ENCODE measurements at places on chromosomes 1 and 21. TPM values are rescaled to one million over a fixed set of nuclear protein-coding genes. Genes with fewer than 3 reads are reported as not detected.

The FPGT gene
- total RNA-seq = 6.0 TPM

GRCh38 chr1:24285231-24285630 lies 33.9 kb upstream of the GRHL3 start:
- H3K4me1 ChIP-seq = peaks cover 10% of the 10 kb centered on the region
- no peaks in the 10 kb centered on the region for H3K27me3 ChIP-seq
- no peak for DNase-seq
- no peak overlapping the region for H3K4me3 ChIP-seq

GRCh38 chr1:58722414-58722813 lies 22.6 kb upstream of the MYSM1 start:
- H3K27ac ChIP-seq = no peak overlapping the region
- no peaks in the 10 kb centered on the region for H3K36me3 ChIP-seq
- no peak overlapping the region for H3K4me3 ChIP-seq
- no peaks in the 10 kb centered on the region for H3K27me3 ChIP-seq

GRCh38 chr1:7077970-7078369 lies 292.7 kb downstream of the CAMTA1 start:
- H3K4me3 ChIP-seq = no peak overlapping the region
- H3K36me3 ChIP-seq = no peaks in the 10 kb centered on the region
- no peak for DNase-seq
- H3K27ac ChIP-seq = no peak overlapping the region
- H3K27me3 ChIP-seq = no peaks in the 10 kb centered on the region
- H3K4me1 ChIP-seq = no peaks in the 10 kb centered on the region

GRCh38 chr1:100463791-100464424 lies 74.0 kb upstream of the GPR88 start:
- no peaks in the 10 kb centered on the region for H3K27me3 ChIP-seq
- H3K27ac ChIP-seq = no peak overlapping the region
- no peaks in the 10 kb centered on the region for H3K4me1 ChIP-seq
- H3K36me3 ChIP-seq = no peaks in the 10 kb centered on the region
- peak; percentile 23 for DNase-seq
- no peak overlapping the region for H3K4me3 ChIP-seq

DNA sequence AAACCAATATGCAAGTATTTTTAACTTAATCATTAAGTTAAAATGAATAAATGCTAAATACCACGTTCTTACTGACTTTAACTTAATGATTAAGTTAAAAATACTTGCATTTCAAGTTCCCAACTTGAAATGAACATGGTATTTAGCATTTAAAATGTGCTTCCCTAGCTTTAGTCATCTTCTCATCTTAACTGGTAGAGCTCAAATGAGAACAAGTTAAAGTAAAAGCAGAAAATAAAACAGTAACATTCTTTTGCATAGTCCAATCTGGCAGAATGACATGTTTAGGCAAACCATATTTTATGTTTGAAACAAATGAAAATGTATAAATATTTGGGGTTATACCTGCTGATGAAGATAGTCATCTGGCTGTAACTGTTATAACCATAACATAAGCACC lies 186.0 kb downstream of the APP start:
- no peaks in the 10 kb centered on the region for H3K27me3 ChIP-seq
- no peak overlapping the region for H3K27ac ChIP-seq
- H3K4me1 ChIP-seq = no peaks in the 10 kb centered on the region
- no peaks in the 10 kb centered on the region for H3K36me3 ChIP-seq

GRCh38 chr1:48644905-48645605 lies 131.6 kb downstream of the BEND5 start:
- no peak overlapping the region for H3K27ac ChIP-seq
- DNase-seq = no peak

DNA sequence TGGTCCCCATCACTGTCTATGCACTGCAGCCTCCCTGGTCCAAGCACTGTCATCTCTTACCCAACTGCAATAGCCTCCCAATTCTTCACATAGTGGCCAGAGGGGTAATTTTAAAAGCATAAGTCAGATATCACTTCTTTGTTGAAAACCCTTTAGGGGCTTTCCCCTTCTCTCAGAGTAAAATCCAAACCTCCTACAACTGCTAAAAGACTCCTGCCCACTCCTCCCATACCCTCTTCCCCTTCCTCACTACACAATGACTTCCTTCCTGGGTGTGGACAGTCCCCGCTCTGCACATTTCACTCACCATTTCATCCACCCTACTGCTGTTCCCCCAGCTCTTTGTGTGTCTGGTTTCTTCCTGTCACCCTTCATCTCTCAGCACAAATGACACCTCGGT lies 8.3 kb downstream of the MCOLN2 start:
- H3K27ac ChIP-seq = no peak overlapping the region
- no peaks in the 10 kb centered on the region for H3K27me3 ChIP-seq
- no peaks in the 10 kb centered on the region for H3K36me3 ChIP-seq
- H3K4me1 ChIP-seq = no peaks in the 10 kb centered on the region

Data from gastrocnemius medialis (tissue), 4 donors.